PC-3 (cell line): ENCODE measurements at places on chromosomes 6 and 20. TPM values are rescaled to one million over a fixed set of nuclear protein-coding genes. Genes with fewer than 3 reads are reported as not detected.

CST4 gene
- 0.98 TPM in 1 of 2 replicates, not detected in the other for total RNA-seq

VNN1 gene
- 0.04 and 0.12 TPM in 2 replicates for total RNA-seq

ISM1 gene
- total RNA-seq, result not detected in 2 replicates

MDC1 gene
- 19.6 and 24.9 TPM in 2 replicates for total RNA-seq

SULF2 gene
- total RNA-seq, result 340 and 372 TPM in 2 replicates

STMN3 gene
- 15.8 and 24.5 TPM in 2 replicates for total RNA-seq

PLCB1 gene
- 4.4 TPM in 2 replicates for total RNA-seq

SLC4A11 gene
- 23.7 and 26.8 TPM in 2 replicates for total RNA-seq

KCNK5 gene
- total RNA-seq, result 3.2 and 3.5 TPM in 2 replicates

LAMA4 gene
- total RNA-seq, result 9.4 and 18.3 TPM in 2 replicates

ARMH2 gene
- total RNA-seq, result not detected in 2 replicates

TRIM31 gene
- 0.11 and 0.52 TPM in 2 replicates for total RNA-seq

REV3L gene
- 13.9 and 25.3 TPM in 2 replicates for total RNA-seq

HRH3 gene
- total RNA-seq, result not detected in 2 replicates

VWA7 gene
- 0.98 and 1.9 TPM in 2 replicates for total RNA-seq

KIAA1755 gene
- 0.44 and 0.86 TPM in 2 replicates for total RNA-seq

PRSS35 gene
- total RNA-seq, result 1.7 and 3.2 TPM in 2 replicates

NRSN1 gene
- total RNA-seq, result not detected in 2 replicates

BLCAP gene
- 100 and 120 TPM in 2 replicates for total RNA-seq

HMGCLL1 gene
- not detected in 2 replicates for total RNA-seq

FAM217A gene
- total RNA-seq, result not detected in 2 replicates

TFAP2C gene
- 36.3 and 37.6 TPM in 2 replicates for total RNA-seq

CCN5 gene
- total RNA-seq, result 0.26 TPM in 1 of 2 replicates, not detected in the other

PKIB gene
- total RNA-seq, result 22.4 and 28.0 TPM in 2 replicates

ID4 gene
- 1.2 and 1.4 TPM in 2 replicates for total RNA-seq

IP6K3 gene
- total RNA-seq, result not detected in 2 replicates
